ENCODE measurements at places on chromosomes 3 and 15.

- DNase-seq = no peak
Observed at GRCh38 chr15:67777773-67778172, 47.5 kb upstream of the SKOR1 start.

DNA sequence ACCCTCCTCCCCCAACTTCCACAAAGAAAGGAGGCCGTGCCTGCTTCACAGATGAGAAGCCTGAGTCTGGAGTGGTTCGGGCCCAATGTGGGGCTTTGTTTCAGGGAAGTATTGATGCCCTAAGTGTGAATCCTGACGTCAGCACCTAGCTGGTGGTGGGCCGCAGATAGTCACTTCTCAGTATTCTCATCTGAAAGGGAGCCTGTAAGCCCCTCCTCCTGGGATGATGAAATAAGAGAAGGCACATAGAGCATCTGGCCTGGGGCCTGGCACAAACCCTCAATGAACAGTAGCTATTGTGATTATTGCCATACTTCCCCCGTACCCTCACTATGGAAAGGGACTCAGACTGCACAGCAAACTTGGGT lies 24.8 kb downstream of the LINGO1 start:
- no peak for DNase-seq

GRCh38 chr3:137304313-137305056 lies 346.7 kb downstream of the IL20RB start:
- DNase-seq = no peak

- no peak for DNase-seq
Observed at GRCh38 chr15:98403569-98403968, 244.8 kb upstream of the IGF1R start.

DNA sequence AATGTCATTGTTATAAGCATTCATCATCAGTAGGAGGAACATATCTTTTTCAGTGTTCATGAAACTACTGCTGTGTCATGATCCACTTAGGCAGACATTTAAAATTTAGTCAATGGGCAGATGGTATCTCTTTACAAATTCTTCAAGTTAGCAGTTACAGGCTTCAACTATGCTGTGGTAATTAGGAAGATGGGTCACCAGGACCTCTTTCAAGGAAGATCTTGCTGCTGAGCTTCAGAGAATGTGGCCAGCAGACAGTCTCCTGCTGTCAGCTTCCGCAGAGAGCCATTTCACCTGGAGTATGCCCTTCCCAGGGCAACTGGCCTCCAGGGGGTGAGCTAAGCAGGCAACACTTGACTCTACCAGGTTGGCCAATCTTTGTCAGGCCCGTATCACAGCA lies 19.4 kb downstream of the IFT57 start:
- DNase-seq = no peak

DNA sequence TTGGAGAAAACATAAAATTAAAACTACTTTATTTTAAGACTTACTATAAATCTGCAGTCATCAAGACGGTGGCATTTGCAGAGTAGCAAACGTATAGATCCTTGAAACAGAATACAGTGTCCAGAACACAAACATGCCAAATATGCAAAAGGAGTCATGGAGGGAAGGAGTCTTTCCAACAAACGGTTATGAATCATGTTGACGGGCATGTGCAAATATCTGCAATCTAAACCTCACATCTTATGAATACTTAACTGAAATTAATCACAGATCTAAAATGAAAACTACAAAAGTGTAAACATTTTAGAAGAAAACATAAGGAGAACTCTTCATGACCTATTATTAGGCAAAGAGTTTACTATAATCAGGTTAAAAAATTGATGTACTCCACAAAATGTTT lies 69.4 kb downstream of the TFRC start:
- no peak for DNase-seq
